ENCODE measurements at places on chromosomes 16 and 17. TPM values are rescaled to one million over a fixed set of nuclear protein-coding genes. Genes with fewer than 3 reads are reported as not detected.

Gene KRTAP2-3
- not detected for total RNA-seq

Gene APOH
- total RNA-seq, result not detected

Gene PPL
- 0.22 TPM for total RNA-seq

Gene KNOP1
- total RNA-seq, result 14.9 TPM

Gene IRF8
- 46.8 TPM for total RNA-seq

Data from activated T-cell treated with anti-CD3 and anti-CD28 coated beads, Interleukin-2, amount 50 U/mL, for 72 hours (primary cell).